ENCODE measurements at places on chromosomes 5 and 9. TPM values are rescaled to one million over a fixed set of nuclear protein-coding genes. Genes with fewer than 3 reads are reported as not detected.

GRCh38 chr9:35859990-35860339 is 10.2 kb downstream of the OR13J1 start:
- DNase-seq = no peak

GRCh38 chr9:106119176-106119575 is 424.8 kb downstream of the TMEM38B start:
- no peak for DNase-seq

DNA sequence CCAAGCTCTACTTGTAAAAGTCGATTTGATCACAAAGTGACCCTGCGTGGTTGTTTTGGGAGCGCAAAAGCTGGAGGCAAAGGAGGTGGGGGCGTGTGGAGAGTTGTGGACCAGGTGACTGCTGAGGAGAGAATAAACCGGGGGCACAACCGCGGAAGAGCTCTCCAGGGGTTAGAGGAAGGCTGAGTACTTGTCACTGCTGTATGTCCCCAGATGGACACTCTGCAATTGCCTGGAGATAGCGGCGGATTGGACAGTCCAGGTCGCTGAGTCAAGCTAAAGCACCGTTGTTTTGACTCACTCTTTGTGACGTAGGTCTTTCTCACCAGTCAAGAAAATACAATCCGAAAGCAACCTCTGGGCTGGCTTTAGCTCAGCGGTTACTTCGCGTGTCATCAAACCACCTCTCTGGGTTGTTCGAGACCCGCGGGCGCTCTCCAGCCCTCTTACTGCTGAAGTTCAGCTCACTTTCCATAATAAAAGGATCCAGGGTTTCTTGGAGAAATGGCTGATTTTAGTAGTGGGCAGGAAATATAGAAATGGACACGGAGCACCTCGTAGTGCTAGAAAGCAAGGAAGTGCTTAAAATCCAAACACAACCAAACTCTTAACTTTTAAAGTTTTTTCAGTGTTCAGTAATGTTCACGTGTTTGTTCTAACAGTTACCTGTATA is 25.7 kb downstream of the ZMAT2 start:
- DNase-seq = peak; percentile 49

DNA sequence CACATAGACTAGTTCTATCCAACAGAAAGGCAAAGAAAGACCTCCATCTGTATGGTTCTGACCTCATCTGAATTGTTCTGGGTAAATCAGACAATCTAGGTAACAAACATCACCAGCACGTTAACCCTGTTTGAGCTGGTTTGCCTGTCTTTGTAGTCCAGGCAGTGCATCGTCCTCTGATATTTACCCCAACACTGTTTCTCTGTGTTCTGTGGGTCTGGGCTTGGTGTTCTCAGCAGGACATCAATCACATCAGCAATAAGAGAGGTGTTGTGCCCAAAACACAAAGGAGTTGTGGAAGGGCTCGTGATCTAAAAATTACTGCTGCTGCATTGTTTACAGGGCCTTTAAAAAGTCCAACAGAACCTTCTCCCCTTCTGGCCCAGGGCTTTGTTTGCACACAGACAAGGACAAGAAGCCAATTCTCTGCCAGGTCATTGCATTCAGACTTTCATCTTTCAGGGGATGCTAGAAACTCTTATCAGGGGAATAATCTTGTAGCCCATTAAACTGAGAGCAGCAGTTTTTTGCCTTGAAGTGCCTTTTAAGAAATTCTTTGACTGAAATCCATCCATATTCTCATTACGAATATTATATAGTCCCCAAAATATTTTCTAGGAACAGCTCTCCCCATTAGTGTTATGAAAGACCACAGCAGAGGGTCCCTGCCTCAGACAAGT is 30.5 kb upstream of the MAP1B start:
- no peak for DNase-seq

DNA sequence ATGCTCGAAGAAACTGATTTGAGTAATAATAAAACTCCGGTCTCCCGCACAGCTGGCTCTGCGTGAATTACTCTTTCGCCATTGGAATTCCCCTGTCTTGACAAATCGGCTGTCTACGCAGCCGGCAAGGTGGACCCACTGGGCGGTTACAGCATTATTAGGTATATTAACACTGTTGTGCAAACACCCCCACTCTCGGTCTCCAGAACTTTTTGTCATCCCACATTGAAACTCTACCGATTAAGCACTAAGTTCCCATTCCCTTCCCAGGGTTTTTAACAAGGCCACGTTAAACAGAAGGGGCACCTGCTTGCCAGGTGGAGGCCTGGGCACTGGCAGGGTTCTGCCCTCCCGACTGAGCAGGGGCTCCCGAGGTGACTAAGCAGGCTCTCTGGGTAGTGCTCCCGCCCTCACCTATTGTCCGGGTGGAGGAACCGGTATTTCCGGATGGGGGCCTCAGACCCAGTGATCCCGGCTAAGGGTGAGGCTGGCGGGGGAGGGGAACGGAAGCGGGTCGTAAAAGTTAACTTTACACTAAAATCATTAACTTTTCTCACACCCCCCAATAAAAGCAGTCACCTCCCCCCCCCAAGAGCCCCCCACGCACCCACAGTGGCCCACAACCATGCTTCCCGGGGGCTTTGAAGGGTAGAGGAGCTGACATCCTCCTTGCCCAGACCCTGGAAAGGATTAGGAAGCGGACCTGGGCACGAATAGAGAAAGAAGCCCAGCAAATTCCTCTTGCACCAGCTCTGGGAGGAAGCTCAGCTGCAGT is 53.5 kb upstream of the TJP2 start:
- DNase-seq = no peak

DNA sequence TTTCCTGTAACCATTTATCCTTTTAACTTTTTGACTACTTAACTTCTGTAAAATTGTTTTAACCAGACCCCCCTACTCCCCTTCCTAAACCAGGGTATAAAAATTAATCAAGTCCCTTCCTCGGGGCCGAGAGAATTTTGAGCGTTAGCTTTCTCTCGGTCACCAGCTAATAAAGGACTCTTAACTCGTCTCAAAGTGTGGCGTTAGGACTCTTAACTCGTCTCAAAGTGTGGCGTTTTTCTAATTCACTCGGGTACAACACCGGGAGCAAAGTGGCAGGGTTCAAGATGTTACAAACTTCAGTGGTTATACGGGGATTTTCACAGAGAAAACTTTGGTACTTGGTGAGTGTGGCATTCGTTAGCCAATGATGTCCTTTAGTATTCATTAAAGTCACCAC is 39.7 kb upstream of the PPP1R26 start:
- no peak for DNase-seq

SOHLH1 gene
- not detected for total RNA-seq
